ENCODE measurements at places on chromosomes 16 and 17.

- no peak for DNase-seq
Observed at GRCh38 chr16:66001432-66001831, 365.1 kb upstream of the CDH5 start.

- DNase-seq = no peak
Observed at GRCh38 chr17:27816946-27817345, 16.6 kb upstream of the NOS2 start.

DNA sequence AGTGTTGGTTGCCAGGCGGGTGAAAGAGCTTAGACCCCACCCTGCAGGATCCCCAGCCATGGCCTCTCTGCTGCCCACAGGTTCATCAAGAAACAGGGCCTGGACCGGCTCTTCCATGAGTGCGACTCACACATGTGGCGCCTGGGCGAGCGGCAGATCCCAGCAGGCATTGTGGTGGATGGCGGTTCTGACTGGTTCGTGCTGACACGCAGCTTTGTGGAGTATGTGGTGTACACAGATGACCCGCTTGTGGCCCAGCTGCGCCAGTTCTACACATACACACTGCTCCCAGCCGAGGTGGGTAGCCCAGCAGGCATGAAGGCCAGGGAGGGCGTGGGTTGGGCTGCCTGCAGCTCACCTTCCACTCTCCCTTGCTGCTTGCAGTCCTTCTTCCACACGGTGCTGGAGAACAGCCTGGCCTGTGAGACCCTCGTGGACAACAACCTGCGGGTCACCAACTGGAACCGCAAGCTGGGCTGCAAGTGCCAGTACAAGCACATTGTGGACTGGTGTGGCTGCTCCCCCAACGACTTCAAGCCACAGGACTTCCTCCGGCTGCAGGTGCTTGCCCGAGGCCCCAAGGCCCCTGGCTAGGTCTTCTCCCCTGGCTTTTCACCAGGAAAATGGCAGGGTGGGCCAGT is 9.9 kb downstream of the XYLT2 start:
- DNase-seq = no peak

DNA sequence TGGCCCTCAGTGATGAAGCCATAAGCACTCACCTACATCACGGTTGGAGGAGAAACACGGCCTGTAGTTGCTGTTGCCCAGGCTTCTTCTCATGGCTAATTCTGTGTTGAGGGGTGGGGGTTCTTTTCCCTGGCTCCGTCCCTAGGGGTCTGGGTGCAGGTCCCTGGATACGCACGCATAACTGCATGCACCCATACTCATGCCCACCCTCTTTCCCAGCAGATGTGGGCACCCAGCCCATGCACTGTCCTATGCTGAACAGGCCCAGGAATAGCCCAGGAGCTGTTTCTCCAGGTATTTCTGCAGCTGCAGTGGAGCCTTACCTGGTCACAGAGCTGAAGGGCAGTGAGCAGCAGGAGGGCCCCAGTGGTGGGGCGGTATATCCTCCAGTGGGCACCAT is 18.1 kb downstream of the ST6GALNAC1 start:
- DNase-seq = no peak

DNA sequence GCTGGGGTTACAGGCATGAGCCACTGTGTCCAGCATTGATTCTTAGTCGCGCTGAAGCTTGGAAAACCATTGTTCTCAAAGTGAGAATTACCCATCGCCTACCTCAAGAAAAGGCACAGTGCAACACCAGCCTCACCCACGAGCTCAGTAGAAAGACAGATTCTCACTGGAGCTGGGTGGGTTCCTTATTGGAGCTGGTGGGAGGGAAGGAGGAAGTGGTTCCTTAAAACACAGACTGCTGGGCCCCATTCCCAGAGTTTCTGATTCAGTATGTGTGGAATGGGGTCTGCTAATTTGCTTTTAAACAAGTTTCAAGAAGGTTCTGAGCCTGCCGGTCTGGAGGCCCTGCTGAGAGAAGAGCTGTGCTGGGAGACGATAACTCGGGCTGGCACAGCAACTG is 264.7 kb downstream of the ENGASE start:
- DNase-seq = no peak
